Common myeloid progenitor, CD34-positive (primary cell): ENCODE measurements at places on chromosomes 3 and 15.

DNA sequence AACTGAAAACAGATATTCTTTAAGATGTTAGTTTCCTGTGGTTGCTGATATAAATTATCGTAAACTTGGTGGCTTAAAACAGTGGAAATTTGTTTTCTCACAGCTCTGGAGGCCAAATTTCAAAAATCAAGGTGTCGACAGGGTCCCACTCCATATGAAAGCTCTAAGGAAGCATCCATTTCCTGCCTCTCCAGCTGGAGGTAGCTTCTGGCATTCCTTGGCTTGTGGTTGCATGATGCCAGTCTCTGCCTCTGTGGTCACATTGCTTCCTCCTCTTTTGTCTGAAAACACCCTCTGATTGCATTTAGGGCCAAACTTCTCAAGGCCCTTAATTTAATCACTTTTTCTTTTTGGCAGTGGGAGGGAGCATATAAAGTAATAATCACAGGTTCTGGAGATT is 96.8 kb downstream of the PPM1L start:
- no peak for DNase-seq

DNA sequence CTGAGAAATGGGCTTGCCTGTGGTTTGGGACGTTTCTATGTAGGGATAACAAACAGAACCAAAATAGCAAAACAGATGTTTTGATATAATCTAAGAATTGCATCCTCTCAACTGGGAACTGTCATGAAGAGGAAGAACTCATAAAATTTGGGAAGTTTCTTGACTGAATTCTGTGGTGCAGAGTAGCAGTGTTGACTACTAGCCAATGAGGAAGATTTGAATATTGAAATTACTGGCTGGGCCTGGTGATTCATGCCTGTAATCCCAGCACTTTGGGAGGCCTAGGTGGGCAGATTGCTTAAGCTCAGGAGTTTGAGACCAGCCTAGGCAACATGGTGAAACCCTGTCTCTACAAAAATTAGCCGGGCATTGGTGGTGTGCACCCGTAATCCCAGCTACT is 42.2 kb downstream of the ZNF609 start:
- DNase-seq = peak; percentile 32

- no peak for DNase-seq
Measured at GRCh38 chr15:45185903-45186770, 1.6 kb downstream of the SHF start.

GRCh38 chr15:72685925-72686794 is at the start of the genes BBS4 and HIGD2B:
Gene BBS4 (plus strand): TSS chr15:72686207. CDS start chr15:72686228, 21 bp downstream.
Gene HIGD2B (minus strand): TSS chr15:72686182. CDS start chr15:72676374, 9,808 bp downstream.
- DNase-seq = peak; percentile 86

GRCh38 chr15:51075364-51075763 is 19.3 kb downstream of the TNFAIP8L3 start:
- no peak for DNase-seq

DNA sequence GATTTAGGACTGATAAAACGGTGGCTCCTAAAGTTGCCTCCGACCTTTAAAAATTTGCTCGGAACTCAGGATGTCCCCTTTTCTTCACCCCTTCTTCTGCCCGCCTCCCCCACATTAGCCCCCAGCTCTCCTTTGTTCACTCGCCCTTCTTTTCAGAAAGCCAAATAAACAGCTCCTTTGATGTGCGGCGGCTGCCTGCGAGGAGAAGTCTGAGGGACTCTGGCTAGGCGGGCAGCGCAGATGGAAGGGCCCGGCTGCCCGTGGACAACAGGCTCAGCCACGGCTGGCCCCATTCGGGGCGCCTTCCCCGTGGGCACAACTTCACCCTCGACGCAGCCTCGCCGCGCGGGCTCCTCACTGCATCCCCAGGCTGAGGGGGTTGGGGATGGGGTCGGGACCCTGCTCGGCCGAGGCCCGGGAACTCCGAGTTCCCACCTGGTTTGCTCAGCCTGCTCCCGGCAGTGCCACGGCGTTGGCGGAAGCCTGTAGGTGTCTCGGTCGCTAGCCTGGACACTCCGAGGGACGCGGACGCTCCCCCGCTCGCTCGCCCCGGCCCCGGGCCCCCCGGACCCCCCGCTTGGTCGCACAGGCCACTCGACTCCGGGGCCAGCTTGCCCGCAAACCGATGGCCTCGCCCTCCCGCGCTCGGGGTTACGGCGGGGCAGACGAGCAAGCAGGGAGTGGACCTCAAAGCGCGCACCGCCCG is 897 bp upstream of the TLE3 start:
- DNase-seq = no peak

DNA sequence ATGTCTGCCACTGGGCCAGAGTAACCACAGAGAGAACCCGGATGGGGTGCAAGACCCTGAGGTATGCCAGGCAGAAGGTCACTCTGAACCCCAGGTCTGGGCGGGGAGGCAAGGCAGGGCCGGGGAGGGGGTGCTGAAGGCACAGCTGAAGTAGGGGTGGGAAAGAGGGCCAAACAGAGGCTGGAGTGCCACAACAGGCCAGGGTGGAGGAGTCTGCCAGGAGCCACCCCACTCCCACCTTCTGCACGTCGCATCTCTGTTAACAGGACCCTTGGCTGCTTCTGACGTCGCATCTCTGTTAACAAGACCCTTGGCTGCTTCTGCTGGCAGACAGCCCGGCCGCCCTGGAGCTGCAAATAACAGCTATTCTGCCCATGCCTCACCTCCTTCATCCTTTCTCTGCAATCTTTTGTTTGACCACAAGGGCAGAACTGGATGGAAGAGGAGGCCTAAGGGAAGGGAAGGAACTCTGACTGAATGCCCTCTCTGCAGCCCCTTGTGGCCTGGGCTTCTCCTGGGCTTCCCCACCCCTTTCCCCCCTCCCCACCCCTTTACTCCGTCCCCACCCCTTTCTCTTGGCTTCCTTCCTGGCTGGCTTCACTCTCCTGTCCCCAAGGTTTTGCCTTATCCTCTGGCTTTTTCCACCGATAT is 20.6 kb upstream of the FBLN2 start:
- DNase-seq = peak; percentile 46

DNA sequence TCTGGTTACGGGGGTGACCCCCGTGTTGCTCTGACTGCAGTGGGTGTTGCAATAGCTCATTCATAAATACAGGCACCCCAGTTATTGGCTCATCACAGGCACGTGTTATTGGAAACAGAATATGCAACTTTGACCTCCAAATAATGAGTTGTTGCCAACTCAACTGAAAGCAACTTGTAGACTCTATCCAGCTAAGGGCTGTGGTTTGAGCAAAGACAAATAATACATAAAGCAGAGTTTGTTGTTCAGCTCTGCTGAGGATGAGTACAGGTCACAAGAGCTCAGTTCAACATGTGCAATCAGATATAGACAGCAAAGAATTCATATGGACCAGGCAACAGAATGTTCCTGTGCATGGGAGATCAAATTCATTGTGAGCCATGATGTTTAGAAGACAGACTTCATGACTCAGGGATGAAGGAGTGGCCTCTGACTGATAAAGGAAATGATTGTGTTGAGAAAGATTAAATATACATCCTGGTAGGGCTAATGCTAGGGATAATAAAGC is 87.6 kb upstream of the LRIG1 start:
- DNase-seq = no peak

DNA sequence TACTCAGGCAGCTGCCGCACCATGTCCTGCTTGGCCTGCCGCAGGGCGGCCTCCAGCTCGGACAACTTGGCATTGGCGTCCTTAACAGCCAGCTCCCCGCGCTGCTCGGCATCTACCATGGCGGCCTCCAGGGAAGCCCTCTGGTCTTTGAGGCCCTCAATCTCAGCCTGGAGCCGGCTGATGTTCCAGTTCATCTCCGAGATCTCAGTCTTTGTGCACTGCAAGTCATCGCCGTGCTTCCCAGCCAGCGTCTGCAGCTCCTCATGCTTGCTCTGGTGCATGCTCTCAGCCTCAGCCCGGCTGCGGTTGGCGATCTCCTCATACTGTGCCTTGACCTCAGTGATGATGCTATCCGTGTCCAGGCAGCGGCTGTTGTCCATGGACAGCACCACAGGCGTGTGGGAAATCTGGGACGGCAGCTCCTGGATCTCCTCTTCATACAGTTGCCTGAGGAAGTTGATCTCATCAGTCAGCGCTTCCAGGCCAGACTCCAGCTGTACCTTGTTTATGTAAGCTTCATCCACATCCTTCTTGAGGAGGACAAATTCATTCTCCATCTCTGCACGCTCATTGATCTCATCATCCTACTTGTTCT is 15.5 kb upstream of the PSTPIP1 start:
- no peak for DNase-seq

DNA sequence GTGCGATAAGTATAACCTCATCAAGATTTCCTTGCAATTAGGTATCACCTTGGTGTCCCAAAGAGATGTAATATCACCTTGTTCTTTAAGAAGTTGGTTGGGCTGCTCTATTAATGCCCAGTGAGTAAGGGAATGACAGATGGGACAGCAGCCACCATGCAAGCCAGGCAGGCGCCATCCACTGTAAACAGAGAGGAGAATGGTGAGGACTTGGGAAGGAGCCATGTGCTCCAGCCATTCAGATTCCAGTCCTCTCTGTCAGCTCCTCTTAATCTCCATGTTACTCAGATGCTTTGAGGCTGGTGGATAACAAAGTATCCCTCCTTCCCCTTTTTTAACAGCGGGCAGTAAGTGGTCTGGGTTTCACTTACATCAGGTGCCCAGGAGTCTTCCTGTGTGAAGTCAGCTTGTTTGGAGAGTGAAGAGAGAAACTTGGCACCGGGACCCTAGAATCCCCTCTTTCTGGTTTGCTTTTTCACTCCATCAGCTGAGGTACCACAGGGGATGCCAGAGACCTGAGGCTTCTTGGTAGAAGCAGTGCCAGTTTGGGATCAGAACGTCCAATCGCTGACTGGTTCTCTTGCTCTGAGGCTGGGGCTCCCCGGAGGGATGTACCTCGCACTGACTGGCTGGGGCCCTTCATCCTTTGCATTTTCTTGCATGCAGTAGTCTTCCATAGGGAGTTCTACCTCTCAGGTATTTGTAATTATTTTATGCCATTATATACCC is 29.5 kb downstream of the SLCO3A1 start:
- DNase-seq = peak; percentile 37

GRCh38 chr15:39642011-39642640 is 61.2 kb downstream of the THBS1 start:
- no peak for DNase-seq

DNA sequence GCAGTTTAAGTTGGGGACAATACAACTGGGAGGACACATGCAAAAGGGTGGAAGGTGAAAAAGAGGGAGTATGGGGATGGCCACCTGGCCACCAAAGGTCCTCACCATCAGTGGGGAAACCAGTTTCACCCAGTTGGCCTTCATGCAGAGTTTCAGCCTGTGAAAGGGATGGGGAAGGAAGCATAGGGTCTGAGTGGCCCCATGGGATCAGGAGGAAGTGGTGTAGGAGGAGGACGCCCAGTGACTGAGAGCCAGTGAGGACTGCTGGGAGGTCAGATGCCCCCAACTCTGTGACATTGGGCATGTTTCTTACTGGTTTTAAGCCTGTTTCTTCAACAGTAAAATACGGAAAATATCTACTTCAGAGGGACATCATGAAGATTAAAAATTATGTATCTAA is 16.3 kb downstream of the BCL2A1 start:
- DNase-seq = no peak

DNA sequence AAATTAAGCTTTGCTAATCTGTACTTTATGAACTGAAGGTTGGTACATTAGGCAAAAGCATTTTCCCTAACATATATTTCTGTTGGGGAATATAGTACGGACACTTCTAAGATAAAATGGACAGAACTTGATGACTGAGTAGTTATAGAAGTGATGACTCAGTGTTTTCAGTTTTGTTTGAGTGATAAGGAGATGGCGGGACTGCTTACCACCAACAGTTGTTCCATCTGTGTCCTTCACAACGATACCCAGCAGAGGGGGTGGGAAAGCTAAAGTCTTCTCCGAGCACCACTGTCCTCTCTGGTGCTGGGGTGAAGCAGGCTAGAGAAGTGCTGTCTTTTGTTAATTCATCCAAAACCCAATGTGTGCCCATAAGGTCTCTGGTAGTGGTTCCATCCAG is 195.8 kb downstream of the CD47 start:
- no peak for DNase-seq

GRCh38 chr3:194135516-194135805 is 487 bp upstream of the HES1 start:
- no peak for DNase-seq

DNA sequence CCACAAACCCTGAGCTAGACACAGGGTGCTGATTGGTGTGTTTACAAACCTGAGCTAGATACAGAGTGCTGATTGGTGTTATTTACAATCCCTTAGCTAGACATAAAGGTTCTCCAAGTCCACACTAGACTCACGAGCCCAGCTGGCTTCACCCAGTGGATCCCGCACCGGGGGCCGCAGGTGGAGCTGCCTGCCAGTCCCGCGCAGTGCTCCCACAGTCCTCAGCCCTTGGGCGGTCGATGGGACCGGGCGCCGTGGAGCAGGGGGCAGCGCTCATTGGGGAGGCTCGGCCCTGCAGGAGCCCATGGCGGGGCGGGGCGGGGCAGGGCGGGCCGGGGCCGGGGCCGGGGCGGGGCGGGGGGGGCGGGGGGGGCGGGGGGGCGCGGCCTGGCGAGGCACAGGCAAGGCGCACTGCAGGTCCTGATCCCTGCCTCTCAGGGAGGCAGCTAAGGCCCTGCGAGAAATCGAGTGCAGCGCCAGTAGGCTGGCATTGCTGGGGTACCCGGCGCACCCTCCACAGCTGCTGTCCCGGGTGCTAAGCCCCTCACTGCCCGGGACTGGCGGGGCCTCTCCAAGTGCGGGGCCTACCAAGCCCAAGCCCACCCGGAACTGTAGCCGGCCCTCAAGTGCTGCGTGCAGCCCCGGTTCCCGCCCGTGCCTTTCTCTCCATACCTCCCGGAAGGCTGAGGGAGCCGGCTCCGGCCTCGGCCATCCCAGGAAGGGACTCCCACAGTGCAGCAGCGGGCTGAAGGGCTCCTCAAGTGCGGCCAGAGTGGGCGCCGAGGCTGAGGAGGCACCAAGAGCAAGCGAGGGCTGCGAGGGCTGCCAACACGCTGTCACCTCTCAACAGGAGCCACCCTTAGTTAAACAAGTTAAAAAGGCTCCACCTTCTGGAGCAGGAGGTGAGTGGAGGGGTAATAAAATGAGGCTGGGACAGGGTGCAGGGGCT is 9.8 kb upstream of the TMEM40 start:
- DNase-seq = no peak

DNA sequence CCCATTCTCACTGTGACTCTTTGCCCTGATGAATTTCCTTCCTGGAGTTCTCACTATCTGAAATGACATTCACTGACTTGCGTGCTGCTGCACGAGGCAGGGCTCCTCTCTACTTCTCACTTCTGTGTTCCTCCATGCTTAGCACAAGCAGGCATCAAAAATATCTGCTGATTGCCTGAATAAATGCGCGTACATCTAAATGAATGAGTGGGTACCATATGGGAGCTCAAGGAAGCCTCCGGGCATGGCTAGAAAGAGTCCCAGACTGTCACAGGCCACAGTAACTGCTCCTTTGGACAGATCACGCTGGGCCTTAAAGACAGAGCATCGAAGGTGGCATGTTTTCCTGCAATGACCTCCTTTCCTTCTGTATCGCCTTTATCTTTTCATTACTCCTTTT is 31.6 kb downstream of the HCN4 start:
- DNase-seq = no peak

- DNase-seq = peak; percentile 15
Measured at GRCh38 chr15:80514071-80514780, 110.0 kb downstream of the ARNT2 start.

DNA sequence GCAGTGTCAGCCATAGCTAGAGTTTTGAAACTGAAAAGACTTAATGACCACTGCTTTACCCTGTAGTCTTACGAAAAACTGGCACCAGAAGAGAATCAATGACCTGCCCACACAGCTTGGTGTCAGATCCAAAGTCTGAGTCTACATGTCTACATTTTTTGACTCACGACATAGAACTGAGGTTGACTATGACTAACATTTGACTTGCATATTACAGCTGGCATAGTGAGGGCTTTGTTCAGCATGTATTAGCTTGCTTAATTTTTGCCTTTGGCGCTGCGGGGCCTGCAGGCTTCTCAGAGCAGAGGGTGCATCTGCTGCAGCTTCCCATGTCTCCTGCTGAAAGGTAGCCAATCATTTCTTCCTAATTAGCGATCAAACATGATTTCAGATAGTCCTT is 167.0 kb downstream of the EBLN2 start:
- no peak for DNase-seq
